ENCODE measurements at places on chromosomes 6 and 20.

DNA sequence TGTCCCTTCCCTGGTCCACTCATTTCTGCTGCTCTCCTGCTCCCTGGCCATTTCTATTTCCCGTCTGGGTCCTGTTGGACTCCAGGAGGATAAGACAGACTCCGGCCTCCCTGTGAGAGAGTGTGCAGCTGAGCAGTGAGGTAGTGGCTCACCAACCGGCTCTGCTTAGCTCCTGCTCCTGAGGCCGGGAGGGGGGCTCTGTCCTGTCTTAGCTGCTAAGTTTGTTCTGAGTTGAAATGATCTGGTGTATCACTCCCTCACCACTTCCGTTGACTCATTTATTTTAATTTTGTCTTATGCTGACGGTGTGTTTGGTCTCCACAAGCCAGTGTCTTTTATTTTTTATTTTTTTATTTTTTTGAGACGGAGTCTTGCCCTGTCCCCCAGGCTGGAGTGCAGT, 148.5 kb upstream of the PDE10A start:
- DNase-seq: no peak

DNA sequence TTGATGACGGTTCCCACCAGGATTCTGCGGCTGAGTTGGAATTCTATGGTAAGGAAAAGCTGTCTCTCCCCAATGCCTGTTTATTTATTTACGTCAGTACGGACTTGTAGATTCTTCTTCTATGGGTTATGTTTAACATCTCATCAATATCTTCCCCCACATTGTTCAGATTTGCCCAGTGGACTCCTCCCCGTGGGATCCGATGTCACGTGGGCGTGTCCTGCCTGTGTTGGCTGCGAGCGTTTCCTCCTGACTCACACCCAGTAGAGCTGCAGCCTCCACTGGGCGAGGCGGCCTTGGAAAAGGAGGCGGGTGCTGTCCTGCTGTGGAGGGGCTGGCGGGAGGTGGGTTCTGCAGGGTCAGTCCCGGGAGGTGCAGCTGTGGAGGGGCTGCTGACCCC, 46.8 kb upstream of the SLCO4A1 start:
- DNase-seq: peak; percentile 34

DNA sequence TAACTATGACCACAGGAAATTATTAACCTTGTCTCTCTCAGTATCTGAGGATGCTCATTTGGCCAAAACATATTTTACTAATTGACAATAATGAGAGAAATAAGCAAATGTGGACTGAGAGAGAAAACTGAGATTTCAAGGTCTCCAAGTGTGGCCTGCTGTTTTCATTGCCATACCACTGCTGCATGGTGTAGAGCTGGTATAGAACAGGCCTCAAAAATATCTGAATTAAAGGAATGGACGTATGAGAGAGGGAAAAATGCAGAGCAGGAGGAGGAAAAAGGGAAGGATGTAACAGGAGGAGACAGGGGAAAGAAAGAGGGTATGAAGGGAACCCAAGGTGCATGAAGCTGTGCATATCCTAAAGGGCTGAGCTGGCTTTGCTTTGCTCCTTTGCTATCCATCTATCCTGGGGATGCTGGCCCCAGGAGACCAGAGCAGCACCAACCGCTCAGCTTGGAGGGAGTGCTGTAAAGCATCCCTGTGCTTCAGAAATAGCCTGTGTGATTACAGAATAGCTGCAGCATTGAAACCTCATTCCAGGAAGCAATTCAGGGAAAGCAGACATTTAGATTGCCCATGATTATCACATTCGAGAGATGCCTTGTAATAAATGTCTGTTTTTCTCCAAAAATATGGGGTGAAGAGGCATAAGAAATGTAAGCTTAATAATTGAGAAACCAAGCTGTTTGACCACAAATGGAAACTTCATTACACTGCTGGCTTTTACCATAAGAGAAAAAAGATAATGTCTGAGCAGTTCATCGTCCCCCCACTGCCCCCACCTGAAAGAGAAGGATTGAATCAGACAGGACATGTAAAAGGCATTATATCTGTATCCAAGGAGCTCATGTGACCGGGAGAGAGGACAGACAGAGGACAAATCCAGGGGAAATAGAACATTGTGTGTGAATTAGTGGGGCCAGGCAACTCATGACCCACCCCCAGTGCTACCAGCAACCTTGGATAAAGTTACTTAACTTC, 80.6 kb downstream of the F13A1 start:
- no peak for DNase-seq

GRCh38 chr6:57215260-57215659, 6.8 kb downstream of the RAB23 start:
- DNase-seq: no peak

- DNase-seq: no peak
Observed at GRCh38 chr6:46338131-46338530, 153.1 kb downstream of the RCAN2 start.

DNA sequence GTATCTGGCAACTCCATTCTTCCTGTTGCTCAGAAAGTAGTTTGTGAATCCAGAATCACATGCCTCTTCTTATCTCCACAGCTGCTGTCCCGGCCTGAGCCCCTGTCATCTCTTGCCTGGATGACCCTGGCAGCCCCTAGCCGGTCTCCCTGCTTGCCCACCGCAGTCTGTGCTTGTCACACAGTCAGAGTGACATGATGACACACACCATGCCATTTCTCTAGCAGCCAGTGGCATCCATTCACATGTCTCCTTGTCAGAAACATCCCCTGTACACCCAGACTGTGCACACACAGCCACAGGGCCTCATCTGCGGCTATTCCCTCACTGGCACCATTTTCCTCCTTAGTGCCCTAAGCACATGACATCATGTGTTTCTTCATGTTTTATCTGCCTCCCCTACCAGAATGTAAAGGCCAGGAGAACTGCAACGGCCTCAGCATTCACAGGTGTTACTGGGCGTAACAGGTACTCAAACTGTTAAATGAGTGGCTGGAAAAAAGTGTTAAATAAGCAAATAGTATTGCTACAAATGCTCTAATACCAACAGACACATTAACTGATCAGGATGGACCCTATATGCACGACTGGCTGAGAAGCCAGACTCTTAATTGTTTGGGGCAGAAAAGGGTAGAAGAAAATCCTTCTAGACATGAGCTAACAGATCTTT, 9.6 kb downstream of the ABHD12 start:
- DNase-seq: no peak

GRCh38 chr6:17584241-17584803, 15.8 kb upstream of the FAM8A1 start:
- DNase-seq: peak; percentile 64

DNA sequence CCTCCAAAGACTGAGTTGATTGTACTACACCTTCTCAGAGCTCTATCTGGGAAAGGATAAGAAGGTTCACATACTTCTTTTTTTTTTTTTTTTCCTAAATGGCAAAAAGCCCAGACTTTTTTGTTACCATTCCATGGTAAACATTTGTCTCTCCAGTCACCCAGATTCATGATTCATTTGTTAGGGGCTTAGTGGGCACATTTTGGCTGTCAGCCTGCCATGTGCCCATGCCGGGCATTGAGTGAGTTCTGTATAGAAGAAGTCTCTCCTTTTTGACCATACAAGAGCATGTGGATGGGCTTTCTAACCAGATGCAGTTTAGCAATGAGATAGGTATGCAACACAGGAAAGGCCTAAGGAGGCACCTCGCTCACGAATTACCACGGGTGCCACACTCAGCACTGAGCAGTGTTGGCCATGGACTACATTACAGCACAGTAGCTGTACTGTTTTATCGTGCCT, 447.5 kb upstream of the HSF2 start:
- no peak for DNase-seq

DNA sequence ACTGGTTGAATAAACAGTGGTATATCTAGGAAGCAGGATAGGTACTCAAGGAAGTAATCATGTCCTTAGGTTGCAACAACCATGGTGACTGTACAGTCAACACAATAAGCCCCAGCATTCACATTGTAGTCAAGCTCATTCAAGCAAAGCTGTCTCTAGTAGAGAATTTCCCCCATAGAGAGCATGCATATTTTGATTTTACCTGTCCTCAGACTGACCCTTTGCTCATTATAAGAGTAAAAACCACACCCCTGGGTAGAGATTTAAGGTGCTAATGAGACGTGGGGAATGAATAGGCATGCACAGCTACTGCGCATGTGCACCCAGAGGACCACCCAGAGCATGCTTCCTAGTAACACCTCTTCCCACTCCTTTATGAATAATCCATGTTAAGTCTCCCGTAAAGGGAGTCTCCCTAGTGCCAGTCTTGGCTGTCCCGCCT, 6.1 kb upstream of the RNF8 start:
- DNase-seq: no peak

DNA sequence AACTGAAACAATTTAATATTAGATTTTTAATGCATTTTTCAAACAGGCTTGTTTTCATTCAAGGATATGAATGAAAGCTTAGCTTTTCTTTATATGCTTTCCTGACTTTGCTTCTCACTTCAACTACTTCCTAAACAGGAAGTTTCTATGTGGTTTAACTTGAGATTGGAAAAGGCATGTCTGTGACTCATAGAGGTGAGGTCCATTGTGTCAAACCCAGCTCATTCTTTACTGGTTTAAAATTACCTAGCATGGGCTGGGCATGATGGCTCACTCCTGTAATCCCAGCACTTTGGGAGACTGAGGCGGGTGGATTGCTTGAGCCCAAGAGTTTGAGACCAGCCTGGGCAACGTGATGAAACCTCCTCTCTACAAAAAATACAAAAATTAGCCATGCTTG, 34.4 kb downstream of the EFHC1 start:
- no peak for DNase-seq

DNA sequence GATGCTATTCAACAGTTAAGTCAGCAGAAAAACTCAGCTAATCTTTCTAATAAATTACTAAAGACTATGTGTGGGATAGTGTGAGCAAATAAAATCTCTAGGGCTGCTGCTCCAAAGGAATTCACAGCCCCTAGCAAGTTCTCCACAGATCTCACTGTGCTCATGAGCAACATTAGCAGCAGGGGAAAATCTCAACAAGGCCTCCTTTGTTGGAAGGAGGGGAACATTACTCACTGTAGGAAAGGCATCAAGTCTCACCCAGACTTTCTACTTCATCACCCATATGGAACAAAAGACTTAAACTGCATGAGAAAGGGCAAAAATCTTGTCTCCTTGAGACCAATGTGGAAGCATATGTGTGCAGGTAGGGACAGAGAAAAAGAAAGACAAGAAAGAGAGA, 726.4 kb upstream of the SLC35B3 start:
- no peak for DNase-seq

GRCh38 chr6:145428706-145429105, 306.6 kb downstream of the EPM2A start:
- DNase-seq: no peak

- DNase-seq: no peak
Observed at GRCh38 chr6:1383729-1384548, 5.4 kb upstream of the FOXF2 start.

- DNase-seq: peak; percentile 94
Observed at GRCh38 chr20:33724439-33725094, 4.5 kb upstream of the PXMP4 start.

DNA sequence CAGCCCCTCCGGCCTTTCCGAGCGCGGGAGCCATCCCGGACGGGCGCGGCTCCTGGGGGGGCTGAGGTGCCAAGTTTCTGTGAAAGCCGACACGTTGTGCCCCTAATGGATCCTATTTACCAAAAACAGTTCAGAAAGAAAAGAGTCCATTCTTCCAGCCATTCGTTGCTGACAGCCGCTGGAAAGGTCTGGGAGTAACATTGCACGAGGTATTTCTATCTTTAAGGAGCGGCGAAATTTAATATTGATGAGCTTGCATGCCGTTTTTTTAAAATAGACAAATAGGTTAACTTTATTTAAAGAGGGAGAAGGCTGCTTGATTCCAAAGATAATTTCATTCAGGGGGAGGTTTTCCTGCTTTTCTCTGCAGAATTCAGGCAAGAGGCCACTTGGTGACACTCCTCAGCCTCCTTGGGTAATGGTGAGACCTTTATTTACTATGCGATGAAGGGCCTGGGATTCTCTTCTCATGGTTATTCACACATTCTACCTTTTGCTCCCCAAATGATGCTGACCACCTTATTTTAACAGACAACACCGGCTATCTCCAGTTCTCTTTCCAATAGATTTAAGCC, 988 bp downstream of the TIAM2 start:
- DNase-seq: no peak
